ENCODE measurements at places on chromosomes 3 and 15.

- no peak for DNase-seq
Measured at GRCh38 chr3:52153389-52154096, 680 bp downstream of the POC1A start.

DNA sequence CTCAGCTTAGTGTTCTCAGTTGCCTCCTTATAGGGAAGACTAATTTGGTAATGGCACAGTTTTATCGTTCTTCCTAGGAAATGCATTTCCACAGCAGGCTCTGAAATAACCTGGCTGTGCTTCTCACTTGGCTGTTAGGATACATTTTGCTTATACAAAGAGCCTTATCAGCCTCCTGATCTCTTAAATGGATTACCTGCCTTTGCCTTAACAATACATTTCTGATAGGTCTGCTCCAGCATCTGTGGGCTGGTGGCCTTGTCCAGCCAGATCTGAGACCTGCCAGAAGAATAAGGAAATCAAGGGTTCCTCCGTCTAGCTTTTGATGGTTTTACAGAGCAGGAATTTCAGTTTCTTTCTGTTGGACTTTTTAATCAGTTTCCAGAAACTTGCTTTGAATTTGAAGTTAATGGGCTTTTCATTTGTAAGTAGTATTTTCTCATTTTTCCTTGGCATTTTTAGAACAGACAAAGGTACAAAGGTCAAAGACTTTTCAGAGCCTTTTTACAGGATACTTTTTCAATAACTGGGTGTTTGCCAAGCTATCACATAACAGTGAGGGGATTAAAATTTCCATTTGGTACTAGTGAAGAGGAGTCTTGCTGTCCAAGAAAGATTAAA lies 116.3 kb downstream of the AKAP13 start:
- no peak for DNase-seq

GRCh38 chr3:130395331-130395730 lies 49.9 kb downstream of the COL6A5 start:
- DNase-seq, result no peak

DNA sequence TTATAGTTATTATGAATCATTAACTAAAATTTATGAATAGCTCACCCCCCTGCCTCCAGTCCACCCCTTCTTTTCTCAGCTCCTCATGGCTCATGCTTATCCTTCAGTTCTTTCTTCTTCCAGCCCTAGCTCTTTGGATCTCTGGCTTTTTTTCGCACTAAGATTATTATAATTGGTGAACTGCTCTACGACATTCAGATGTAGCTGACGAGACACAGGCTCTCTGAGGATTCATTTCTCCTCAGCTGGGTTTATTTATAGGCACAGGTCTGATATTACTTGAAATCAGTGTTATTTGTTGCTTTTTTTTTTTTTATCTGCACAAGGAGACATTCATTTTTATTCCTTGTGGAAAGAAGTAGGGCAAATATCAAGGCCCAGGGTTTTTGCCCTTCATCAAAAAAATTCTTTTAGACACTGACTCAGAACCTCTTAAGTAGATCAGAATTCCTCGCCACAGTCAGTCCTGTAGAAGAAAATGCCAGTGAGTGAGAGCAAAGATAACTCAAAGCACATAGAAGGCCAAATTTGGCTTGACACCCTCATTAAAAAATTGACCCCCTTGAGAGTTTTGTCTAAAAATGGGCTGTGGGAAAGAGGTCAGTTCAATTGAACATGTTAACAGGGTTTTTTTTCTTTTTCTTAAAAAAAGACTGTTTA lies 106.6 kb downstream of the MYH15 start:
- no peak for DNase-seq

DNA sequence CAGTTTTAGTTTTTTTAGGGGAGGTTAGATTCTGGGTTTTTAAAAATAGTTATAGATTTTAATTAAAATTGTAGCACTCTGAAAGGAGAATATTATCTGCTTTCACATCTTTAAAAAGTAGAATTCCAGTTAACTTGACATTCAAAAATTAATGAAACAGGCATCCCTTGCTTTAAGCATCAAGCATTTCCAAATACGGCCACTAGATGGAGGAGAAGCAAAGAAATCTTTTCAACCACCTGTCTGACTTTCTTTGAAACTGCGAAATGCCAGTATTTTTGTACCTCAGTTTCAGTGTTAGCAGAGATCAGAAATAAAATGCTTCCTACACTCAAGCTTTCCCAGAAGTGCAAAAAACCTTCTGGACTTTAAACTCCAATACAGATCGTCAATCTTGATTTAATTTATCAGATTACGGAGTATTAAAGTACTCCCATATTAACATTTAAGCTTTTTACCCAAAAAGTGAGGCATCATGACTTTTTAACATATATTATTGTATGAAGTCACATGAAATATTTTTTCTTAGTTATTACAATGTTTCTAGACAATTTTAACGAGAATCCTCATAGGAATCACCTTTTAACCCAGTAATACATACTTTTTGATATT lies 153.3 kb downstream of the P3H2 start:
- DNase-seq, result no peak

DNA sequence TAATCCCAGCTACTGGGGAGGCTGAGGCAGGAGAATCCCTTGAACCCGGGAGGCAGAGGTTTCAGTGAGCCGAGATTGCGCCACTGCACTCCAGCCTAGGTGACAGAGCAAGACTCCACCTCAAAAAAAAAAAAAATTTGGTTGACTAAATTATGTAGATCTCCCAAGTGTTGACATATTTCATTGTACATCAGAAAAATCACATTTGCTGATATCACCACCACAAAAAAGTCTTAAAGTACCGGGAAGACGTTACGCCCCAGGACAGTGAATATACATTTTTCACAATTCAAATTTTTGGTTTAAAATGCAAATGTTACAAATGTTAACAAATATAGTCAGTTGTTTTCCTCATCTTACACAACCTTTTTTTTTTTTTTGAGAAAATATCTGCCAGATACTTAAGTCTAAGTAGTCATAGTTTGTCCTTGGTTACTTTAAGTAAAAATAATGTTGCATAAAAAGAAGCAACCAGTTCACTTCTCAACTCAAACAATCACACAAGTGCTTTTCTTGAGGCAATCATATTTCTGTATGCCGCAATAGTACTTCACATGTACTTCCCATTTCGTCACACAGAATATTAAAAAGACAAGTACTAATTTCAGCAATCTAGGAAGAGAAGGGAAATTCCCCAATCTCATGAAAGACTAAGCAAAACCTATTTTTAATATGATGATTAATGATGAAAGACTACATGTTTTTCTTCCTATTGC lies 41.0 kb upstream of the TCF12 start:
- DNase-seq, result no peak

DNA sequence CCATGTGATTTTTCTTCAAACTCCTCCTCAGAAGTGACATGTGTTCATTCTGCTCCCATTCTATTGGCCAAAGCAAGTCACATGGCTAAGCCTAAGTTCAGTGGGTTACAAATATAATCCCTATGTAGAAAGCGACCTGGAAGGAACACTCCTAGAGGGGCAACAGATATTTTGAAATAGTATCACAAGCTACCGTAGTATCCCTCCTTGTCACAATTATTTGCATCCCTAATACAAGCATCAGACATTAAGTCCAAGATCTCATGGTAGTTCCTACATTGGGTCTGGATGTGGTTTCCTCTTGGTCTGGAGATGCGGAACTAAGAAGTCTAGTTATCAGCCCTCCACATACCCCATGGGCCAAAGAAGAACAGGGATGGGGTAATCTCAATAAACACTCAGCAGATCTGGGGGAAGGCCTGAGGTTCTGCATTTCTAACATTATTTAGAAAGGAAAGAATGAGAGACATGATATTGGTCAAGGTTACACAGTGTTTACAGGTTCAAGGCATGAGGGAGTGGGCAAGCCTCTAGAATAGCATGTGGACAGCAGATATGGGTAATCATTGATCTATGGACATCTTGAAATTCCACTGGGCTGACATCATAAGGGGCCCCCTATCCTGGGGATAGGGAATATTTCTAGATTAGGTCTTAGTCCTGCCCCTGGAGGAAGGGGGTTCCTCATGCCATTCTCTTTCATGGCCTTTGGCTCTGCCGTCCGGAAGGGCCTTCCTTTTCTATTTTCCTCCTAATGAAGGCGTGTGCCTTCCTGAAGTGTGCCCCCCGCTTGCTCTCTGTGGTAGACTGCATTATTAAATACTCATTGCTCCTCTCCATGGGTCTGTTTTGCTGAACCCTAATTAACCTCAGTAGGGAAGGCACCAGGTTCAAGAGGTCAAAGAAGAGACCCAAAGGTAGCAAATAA lies 17.8 kb upstream of the ABHD2 start:
- no peak for DNase-seq

- DNase-seq, result no peak
Measured at GRCh38 chr15:68232937-68233336, 3.4 kb upstream of the CLN6 start.

DNA sequence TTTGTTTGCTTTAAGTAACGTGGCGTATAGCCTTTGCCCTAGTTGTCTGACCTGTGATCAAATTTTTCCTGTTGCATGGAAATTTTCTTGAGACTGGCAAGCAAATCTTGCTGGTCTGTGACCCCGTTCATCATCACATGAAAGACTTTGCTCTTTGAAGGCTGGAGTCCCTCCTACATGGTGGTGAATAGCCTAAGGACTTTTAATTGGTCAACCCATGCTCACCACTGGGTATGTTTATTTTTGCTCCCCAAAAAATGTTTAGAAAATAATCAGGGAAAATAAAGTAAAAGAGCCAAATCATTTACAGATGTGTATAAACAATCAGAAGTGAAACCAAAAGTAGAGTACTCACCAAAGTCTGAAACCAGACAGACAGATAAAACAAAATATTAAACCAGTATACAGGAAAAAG lies 1075.3 kb upstream of the ALCAM start:
- no peak for DNase-seq

DNA sequence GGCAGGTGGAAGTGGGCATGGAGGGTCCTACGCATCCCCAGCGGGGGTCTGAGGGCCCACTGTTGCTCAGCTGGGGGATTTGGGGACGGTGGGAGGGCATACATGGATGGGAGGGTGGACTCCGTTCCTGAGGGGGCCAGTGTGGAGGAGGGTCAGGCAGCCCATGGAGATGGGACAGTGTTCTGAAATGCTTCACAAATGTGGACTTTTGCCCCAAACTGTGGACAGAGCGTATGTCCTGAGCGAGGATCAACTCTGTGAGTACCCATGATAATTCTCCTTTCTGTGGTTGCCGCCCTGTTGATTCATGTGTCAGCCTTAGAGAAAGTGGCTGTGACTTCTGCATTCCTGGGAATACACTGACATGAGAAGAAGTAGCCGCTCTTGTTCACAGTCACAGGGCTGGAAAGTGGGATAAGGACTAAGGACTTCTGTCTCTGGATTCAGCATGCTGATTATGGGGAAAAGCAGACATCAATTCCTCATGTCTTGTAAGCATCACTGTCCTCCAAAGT lies 33.4 kb downstream of the SMAD3 start:
- DNase-seq, result no peak

- no peak for DNase-seq
Measured at GRCh38 chr3:172622916-172623700, 87.8 kb downstream of the NCEH1 start.

DNA sequence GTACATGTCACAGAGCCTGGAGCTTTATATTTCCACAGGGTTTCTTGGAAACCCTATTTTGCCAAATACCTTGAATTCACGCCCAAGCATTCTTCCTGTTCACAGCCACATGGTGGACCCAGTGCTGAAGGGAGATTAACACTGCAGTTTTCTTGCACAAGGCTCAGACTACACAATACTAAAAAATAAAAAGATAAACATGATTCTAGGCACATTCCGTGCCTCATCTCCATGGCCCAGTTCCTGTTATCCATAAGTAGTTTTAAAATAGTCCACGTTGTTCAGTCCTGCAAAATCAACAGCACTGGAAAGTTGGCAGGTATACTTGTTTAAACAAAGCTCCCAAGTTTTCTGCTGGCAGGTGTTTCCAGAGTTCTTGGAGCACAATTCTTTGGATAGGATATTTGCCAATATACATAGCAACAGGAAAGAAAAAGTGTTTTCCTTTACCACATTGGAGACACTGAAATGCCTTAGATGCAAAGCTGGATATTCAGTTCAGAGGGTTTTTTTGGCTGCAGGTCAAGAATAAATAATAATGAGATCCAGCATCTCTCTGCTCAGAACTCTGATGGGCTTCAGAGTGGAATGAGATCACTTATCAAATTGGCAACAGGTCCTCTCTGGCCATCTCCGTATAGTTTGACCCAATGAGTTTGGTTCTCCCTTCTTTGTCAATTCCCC lies 88.1 kb upstream of the TGFBR2 start:
- no peak for DNase-seq

- no peak for DNase-seq
Measured at GRCh38 chr3:16252988-16253387, 11.8 kb downstream of the DPH3 start.

GRCh38 chr3:14793126-14793857 lies 25.5 kb upstream of the FGD5 start:
- no peak for DNase-seq

DNA sequence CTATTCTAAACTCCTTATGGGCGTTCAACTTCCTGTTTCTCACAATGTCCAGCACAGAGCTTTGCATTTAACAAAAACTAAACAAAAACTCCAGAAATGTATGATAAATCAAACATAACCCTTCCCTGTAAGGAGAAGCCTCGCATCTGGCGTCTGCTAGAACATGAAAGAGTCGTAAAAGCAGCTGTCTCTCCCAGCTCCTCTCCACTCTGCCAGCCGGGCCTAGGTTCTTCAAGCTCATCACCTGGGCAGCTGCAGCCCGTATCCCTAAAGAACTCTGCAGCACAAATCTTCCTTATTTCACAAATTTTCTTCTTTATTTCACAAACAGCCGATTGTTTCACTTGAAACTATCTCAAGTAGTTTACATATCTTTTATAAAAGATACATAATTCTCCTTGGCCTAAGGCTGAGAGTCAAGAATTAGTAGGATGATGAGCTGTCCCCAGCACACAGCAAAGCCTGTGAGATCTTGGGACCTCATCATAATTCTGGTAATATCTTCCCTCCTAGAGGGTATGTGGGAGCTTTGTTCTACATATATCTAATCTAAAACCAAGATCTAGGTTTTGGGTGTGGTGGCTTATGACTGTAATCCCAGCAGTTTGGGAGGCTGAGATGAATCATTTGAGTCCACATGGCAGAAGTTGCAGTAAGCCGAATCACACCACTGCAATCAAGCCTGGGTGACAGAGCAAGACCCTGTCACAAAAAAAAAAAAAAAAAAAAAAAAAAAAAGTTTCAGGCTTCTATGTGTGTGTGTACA lies 35.3 kb downstream of the ANXA2 start:
- DNase-seq, result no peak

DNA sequence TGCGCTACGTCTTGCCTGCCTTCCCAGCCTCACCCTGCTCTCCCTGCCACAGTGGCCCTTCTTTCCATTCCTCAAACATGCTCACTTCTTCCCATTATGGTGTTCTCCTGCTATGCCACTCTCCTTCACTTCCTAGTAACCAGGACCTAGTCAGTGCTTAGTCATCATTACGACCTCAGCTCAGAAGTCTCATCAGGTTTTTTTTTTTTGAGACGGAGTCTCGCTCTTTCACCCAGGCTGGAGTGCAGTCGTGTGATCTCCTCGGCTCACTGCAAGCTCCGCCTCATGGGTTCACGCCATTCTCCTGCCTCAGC lies 149.5 kb downstream of the GREM1 start:
- no peak for DNase-seq

DNA sequence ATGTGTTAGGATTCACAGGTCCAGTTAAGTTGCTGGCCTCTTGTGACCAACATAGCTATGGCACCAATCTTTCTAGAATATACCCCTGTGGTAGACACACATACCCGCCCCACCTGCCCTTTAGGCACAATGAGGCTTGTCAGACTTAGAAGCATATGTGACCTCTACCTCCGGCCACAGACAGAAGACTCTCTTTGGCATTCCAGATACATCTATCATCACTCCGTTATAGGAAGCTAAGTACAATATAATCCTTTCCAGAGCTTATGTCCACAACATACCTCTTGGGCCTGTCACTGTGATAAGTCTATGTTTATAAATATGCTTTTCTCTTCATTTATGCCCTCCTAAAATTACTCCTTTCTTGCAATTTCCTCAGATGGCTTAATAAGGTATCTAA lies 39.8 kb downstream of the CD47 start:
- no peak for DNase-seq
